ENCODE measurements at places on chromosomes 3 and 15.

DNA sequence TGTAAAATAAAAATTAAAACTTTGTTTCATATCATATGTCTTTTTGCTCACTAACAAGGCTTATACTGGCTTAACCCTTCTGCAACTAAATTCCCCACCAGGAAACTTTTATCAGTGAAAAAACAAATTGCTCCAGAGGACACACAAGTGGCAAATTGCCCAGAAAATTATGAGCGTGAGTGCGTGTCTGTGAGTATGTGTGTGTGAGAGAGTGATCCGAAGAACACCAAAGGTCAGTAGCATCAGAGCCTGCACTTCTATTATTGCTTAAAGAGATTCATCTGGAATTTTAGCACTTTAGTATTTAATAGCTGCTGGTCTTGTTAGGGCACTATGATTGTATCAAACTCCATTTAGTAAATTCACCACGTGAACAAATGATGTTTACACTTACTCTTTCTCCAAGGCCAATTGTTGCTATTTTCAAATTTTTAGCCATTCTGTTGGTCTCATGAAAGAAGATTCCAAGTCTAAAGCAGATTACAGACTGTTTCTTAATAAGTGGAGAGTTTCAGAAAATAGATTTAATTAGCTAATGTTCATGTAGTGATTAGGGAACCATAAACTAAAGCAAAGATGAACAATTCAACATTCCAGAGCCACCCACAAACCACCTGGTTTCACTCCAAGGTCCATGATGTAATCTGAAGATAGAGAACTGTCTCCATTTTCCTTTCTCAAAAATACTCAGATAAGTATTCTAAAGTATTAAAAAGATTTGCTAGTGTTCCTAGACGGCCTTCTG, 91.1 kb upstream of the IL12A start:
- no peak for DNase-seq

DNA sequence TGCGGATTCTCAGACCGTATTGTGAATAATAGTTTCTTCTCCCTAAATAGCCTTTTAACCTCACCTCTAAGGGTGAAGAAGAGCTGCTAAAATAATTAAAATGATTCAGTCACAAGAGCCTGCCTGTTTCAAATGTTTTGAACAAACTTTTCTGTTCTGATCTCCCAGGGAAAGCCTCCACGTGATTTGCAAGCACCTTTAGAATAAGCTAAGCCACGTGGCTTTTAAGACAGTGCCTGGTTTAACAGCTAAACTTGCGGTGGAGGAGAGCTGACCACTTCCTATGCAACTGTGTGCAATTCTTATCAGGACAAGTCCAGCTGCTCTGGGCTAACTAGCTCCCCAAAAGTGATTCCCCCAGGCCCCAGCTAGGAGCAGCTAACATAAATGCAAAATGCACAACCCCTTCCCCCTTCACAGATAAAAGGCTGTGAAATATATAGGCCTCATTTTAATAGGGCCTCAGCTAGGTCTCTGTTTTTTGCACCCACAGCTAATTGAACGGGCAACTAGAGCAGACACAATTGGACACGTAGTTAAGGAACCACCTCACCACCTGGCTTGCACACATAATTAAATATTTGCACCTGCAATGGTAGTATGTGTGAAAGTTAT, 401.2 kb upstream of the NR2F2 start:
- no peak for DNase-seq

DNA sequence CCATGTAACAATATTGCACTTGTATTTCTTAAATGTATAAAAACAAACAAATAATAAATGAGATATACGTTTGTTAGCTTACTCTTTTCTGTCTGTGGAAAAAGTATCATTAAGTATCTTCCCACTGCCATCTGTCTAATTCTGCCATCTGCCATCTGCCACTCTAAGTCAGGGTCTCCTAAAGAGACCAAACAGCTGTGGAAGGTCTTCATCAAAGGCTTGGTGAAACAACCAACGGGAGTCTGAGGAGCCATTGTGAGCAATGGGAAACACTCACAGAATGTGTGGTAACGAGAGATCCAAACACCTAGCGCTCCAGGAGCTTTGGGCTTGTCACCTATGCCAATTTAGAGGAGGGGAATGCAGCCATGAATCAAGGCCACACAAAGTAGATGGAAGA, 28.7 kb upstream of the PFN2 start:
- no peak for DNase-seq

- DNase-seq: no peak
Measured at GRCh38 chr3:147301781-147302180, 104.6 kb downstream of the ZIC4 start.

DNA sequence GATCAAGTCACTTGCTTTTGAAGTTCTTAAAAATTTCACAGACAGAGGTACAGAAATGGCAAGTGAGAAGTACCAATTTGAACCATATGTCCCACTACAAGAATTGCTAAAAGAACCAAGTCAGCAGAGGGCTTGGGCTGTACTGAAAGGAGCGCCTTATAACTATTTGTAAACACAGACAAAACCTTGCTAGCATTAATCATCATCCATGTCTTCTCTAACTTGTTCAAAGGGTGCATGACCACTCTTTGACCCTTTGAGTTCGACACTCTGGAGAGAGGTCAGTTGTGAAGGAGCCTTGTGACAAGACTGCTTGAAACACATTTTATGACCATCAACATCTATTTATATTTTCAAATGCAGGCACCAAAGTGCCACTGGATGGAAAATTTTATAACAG, 191.7 kb downstream of the PDZRN3 start:
- DNase-seq: no peak

DNA sequence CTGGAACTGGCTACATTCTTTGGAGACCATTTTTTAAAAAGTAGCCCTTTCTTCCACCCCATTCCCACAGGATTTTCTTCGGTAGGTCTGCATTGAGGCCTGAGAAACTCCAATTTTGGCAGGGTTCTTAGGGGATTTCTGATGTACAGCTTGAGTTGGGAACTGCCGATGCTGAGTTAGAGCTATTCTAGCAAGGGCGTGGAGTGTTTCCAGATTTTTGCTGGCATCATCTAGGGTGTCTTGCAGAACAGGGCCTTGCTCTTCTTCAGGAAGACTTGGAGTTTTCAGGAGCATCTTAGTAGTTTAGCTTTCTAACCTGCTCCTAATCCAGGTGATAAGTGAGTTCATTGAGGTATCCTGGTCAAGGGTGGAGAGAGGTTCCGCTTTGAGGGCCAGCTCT, 41.0 kb downstream of the SV2B start:
- DNase-seq: no peak

GRCh38 chr3:52395503-52395865, 49.4 kb downstream of the SEMA3G start:
- no peak for DNase-seq

GRCh38 chr3:86793786-86794185, 197.2 kb downstream of the VGLL3 start:
- DNase-seq: no peak

GRCh38 chr15:79834495-79834894, 62.3 kb downstream of the MTHFS start:
- DNase-seq: no peak

All from GM12892 (cell line).